ENCODE measurements at places on chromosomes 5 and 9.

- no peak for ATAC-seq
Observed at GRCh38 chr5:73170522-73170921, 2.5 kb upstream of the TMEM174 start.

- no peak for ATAC-seq
Observed at GRCh38 chr5:122114501-122114900, 14.8 kb upstream of the ZNF474 start.

DNA sequence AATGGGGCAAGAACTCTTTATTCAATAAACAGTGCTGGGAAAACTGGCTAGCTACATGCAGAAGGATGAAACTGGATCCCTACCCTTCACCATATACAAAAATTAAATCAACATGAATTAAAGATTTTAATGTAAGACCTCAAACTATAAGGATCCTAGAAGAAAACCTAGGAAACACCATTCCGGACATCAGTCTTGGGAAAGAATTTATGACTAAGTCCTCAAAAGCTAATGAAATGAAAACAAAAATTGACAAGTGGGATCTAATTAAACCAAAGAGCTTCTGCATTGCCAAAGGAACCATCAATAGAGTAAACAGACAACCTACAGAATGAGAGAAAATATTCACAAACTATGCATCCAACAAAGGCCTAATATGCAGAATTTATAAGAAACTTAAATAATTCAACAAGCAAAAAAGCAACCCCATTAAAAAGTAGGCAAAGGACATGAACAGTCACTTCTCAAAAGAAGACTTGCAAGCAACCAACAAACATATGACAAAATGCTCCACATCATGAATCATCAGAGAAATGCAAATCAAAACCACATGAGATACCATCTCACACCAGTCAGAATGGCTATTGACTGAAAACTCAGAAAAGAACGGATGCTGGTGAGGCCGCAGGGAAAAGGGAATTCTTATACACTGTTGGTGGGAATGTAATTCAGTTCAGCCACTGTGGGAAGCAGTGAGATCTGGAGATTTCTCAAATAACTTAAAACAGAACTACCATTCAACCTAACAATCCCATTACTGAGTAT lies 104.3 kb upstream of the MAP3K1 start:
- no peak for ATAC-seq

GRCh38 chr9:4865681-4866080 lies 72.9 kb downstream of the RCL1 start:
- no peak for ATAC-seq

GRCh38 chr5:124704594-124705284 lies 41.7 kb downstream of the ZNF608 start:
- peak; percentile 80 for ATAC-seq

- ATAC-seq: no peak
Observed at GRCh38 chr5:152116934-152117333, 192.3 kb upstream of the GLRA1 start.

GRCh38 chr9:116741086-116741740 lies 54.1 kb downstream of the TRIM32 start:
- no peak for ATAC-seq

DNA sequence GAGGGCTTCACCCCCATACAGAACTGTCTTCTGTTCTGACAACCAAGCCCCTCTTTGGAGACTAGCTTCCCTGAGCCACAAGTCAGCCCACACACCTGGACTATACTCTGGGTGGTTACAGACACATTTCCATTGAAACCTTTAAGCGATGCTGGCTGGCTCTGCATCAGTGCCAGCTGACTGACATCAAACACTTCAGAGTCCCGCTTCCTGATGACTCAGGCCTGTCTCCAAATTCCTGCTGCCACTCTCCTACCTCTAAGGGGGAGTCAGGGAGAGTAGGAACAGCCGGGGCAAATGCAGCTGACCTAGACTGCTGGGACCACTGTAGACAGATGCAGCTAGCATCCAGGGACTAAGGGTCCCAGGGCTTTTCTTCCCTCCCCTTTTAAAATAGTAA lies 59.4 kb downstream of the SIL1 start:
- ATAC-seq: peak; percentile 77

DNA sequence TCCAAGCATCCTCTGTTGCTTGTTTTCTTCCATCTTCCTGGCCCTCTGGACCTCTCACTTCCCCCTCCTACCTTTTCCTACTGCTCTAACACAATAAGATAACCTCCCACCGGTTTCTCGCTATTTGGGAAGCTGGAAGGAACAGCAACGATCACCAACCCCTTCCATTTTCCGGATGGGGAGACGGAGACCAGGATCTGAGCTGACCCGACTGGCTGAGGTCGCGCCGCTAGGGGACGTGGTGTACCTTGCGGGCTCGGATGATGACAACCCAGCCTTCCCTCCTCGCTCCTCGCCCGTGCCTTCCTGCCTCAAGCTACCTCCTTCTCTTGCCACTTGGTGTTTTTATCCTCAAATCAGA lies 1.9 kb downstream of the LPAR1 start:
- ATAC-seq: no peak

- ATAC-seq: no peak
Observed at GRCh38 chr9:37730256-37730655, 23.3 kb upstream of the TRMT10B start.

DNA sequence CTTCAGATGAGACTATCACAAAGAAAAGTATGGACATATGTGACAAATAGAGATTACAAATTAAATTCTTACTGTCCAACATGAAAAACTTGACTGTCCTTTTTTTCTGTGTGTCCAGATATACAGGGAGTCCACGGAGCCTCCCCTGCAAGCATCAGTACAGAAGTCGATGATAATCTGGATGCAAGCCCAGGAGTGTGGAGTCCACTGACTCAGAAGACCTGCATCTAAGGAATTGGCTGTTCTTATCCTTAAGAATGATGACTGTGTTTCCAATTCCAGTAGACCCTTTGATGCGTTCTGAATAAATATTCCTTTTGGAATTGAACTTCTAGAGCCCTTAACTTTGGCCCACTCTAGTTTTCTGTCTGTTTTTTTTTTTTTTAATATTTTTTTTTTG lies 56.7 kb upstream of the TAF11L2 start:
- no peak for ATAC-seq

DNA sequence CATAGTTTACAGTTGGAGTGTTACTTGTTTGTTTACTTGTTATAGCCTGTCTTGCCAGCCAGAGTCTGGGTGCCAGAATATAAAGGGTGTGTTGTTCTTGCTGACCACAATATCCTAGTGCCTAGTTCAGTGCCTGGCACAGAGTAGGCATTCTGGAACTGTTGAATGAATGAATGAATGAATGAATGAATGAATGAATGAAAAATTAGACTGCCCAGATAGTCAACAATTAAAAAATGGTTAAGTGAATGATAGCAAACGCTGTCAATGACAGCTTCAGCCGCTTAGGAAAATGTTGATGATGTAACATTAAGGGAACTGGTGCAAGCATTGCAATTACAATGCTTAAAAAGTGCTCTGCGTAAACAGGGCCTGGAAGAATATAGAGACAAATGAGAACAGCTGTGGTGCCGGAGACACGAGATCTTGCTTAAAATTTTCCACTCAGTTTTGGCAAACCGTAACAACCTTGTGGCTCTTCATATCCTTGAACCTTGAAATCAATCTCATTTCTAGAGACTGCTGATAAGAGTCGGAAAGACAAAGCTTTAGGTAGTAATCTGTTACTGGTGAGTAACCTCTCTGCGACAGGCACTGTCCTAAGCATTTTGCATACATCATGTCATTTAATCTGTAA lies 4.7 kb upstream of the TTLL11 start:
- no peak for ATAC-seq
